RPMI7951 (cell line): ENCODE measurements at places on chromosomes 4 and X.

DNA sequence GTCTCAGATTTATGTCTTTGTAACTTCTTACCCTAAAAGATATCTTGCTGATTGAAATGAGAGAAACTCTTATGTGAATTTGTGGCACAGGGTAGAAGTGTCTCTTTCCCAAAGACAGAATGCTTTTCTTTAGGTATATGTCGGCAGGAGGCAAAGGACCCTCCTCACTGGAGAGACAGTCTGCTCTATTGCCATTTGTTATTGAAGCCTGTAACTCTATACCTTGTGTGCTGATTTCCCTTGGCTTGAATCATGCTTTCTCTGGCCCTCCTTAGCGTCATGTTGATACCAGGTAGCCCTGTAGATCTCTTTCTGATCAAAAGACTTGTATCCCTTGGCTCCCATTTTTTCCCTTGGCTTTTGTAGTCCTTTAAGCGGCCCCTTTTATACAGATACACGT lies 284.3 kb downstream of the CXXC4 start:
- no peak for DNase-seq

- DNase-seq: no peak
These were observed 6.9 kb downstream of the LSM6 start for GRCh38 chr4:146182443-146182842.

GRCh38 chrX:12563121-12563520 lies 228.1 kb upstream of the PRPS2 start:
- peak; percentile 52 for DNase-seq

GRCh38 chr4:25908491-25908901 lies 5.5 kb upstream of the SMIM20 start:
- DNase-seq: peak; percentile 97

DNA sequence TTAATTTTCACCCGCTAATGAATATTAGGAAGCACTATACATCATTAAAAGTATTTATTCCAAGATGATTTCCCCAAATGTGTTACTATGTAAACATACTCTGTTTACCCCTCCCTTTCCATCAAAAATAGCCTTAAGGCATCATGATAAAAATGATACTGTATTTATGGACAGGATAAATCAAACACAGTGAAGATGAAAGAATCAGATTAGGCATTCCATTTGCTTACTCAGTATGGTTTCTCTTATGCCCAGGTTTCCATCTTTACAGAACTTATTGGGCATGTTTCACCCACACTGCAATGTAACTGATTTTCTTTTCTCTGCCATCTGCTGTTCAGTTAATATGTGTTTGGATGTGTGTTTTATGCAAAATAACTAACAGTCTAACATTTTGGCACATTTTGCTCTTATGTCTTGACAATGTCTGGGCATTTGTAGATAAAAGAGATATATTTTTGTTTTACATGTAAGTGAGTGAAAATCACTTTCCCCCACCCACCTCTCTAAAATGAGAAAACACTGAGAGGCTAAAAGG lies 445.2 kb downstream of the RPA4 start:
- DNase-seq: no peak

DNA sequence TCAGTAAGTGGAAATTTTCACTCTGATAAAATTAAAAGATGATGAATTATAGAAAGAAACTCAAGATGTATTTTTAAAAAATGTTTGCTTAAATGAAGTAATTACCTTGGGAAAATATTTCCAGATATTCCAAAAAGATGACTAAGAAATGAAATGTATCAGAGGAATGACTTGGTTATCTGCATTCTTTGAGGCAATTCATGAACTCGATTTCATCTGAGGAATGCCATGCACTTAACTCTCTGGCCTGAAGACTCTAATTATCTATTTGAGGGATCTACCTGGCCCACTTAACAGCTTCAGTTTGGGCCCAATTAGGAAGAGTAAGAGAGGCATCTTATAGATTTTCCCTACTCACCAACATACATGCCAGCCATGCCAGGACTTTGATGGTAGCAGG lies 182.3 kb downstream of the INPP4B start:
- no peak for DNase-seq

- no peak for DNase-seq
These were observed 22.7 kb upstream of the PLA2G12A start for GRCh38 chr4:109752525-109752924.

DNA sequence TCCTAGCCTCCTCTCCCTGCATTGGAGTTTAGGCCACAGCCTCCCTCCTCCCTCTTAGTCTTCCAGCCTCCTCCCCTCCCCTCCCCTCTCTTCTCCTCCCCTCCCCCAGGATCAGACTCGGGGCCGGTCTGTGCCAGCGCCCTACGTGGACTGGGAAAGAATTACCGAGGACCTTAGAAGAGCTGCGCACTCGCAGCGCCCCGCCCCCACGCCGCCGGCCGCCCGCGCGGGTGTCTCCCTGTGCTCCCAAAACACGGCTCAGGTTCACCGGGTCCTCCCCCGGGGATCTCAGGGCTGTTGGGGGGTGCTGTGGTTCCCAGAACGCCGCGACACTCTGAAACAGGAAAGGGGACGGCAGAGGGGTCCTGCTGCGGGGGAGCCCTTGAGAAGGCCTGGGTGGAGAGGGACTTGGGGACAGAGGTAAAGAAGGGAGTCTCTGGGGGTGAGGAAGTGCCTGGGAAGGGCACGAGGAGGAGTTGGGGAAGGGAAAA lies 122.3 kb upstream of the TBL1X start:
- peak; percentile 89 for DNase-seq

DNA sequence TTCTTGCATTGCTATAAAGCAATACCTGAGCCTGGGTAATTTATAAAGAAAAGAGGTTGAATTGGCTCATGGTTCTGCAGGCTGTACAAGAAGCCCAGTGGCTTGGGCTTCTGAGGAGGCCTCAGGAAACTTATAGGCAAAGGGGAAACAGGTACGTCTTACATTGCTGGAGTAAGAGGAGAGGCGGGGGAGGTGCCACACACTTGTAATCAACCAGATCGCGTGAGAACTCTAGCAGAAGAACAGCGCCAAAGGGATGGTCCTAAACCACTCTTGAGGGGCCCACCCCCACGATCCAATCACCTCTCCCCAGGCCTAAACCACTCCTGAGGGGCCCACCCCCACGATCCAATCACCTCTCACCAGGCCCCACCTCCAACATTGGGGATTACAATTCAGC lies 50.6 kb upstream of the SHOX start:
- DNase-seq: no peak

- DNase-seq: no peak
These were observed 251.2 kb downstream of the PAPSS1 start for GRCh38 chr4:107468812-107469211.

DNA sequence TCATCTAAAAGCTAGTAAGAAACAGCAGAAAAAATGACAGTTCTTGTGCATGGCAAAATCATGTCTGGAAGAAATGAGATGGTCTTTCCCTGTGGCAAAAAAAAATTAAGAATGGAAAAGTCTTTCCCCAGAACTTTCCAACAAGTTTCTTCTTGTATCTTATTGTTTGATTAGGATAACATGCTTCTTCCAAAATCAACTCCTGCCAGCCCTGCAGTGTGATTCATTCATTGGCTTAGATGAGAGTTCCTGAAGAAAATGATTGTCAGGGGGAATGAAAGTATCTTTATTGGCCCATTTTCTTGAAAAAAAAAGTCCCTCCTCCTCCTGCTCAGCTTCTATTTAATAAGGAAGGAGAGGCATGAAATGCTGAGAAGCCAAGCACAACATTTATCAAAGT lies 407.7 kb downstream of the ARAP2 start:
- DNase-seq: no peak

- DNase-seq: no peak
These were observed 609.5 kb upstream of the FAM241A start for GRCh38 chr4:111535792-111536191.

DNA sequence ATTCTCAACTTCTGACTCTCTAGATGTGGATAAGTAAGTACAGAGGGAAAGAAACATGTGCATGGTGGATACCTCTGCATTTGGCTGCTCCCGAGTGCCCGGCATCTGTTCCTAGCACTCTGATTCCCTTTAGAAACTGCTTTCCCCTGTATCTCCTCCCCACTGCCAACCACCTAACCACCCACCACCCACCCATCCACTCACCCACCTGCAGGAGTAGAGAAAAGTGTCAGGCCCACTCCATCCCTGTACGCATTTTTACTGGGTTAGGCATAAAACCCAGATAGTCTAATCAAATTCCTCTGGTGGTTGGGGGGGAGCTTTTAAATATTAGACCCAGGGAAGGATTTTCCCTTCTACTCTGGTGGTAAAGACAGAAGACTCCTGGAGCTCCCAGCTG lies 63.0 kb downstream of the TMEM154 start:
- DNase-seq: no peak

DNA sequence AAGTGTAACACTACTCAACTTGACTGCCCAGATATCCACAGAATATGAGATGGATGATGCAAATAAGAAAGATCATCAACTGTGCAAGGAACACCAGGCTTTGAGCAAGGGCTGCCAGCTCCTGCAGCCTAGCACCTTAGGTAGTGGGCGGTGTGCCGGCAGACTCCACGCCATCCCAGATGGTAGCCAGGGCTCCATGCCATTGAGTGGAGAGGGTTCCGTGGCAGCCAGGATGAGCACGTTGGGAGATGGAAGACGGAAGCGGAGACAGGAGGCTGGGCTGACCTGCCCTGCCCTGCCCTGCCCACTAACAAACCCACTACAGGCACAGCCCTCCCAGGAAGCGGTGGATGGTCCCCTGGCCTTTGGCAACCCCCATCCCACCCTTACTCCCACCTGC lies 51.9 kb downstream of the TMPRSS11F start:
- DNase-seq: no peak

DNA sequence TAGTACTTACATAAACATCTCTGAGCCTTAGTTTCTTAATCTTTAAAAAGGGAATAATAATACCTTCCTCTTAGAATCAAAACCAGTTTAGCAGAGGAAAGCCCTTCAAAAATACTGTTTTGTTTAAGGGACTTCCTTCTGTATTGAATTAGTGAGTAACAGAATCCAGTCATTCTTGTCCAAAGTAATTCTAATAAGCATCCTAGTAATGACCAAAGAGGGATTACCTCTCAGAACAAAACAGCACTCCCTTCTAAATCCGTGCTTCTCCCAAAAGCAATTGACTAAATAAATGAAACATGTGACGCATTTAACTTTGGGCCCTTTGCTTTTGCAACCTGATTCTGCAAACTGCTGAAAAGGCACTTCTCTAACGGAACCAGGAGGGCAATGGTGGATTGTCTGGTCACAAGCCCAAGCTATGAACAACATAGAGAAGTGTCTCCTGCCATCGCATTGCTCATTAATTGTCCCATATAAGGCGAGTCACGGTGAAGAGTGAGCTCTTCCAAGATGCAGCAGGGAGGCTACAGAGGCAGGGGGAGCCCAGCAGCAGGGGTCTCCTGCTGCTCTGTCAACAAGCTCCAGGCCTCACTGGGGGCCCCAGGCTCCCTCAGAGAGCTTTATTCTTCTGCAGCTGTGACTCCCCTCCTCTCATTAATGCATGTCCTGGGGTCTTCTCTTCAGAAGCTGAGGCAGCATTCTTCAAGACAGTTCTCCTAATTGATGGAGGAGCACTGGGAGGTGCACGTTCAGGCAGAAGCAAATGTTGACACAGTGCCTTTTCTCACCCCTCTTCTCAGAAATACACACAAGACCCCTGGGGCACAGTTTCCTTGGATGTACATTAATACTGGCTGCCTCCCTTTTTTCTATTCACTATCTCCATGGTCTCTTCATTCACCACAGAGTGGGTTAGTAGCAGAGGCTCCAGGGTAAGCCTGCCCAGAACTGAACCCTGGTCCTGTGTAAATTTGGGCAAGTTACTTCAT lies 419.6 kb upstream of the RASGEF1B start:
- DNase-seq: no peak

- DNase-seq: peak; percentile 45
These were observed 126.8 kb downstream of the KLHL8 start for GRCh38 chr4:87093443-87094123.

DNA sequence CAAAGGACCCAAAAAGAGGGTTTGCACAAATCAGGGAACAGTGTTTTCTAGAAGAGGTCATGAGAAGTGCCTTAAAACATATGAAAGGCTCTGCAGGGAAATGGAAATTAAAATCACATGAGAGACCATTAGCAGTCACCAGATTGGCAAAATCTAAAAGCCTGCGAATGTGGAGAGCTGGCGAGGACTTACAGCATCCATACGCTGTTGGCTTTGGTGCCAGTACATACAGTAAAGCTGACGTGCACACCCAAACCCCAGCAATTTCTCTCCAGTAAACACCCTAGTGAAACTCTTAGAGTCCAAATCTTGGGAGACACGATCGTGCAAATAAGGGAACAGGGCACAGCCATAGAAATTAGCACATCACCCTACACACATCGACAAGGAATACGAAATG lies 25.4 kb upstream of the PPP2R2C start:
- DNase-seq: no peak

DNA sequence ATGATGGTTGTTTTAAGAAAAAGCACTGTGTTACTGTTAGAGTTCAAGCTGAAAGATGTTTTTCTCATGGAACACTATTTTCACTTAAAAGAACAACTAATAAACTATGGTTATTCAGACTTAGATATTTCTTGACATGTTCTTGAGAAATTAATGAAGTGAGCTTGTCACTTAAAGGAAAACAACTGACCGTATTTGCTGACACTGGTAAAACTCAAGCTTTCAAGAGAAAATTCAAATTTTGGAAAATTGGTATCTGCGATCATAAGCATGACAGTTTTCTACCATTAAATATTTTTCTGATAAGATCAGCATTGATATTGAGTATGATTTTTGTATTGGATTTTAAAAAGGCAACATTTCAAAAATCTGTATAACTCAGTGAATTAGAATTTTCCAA lies 549.5 kb upstream of the ACTRT1 start:
- no peak for DNase-seq

DNA sequence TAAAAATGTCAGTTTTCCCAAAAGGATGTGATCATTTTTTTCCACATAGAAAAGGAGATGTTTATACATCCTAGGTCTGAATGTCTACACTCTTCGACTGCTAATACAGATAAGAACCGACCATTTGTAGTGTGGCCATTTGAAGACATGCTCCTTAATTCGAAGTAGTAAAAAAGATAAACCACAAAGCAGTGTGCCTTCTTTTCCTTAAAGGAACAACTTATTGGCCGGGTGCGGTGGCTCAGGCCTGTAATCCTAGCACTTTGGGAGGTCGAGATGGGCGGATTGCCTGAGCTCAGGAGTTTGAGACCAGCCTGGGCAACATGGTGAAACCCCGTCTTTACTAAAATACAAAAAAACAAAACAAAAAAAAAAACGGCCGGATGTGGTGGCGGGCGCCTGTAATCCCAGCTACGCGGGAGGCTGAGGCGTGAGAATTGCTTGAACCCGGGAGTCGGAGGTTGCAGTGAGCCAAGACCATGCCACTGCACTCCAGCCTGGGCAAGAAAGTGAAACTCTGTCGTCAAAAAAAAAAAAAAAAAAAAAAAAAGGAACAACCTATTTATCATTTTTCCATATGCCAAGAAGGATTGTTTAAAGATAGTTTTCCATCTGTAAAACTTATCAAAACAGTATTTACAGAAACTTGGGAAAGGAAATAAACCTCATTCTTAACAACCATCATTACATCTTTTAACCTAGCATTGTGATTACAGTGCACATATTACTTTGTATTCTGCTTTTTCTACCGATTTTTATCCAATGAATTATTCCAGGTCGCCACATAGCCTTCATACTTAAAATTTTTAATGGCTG lies 2.6 kb downstream of the INTS6L start:
- no peak for DNase-seq

- DNase-seq: peak; percentile 1
These were observed 21.1 kb downstream of the NMU start for GRCh38 chr4:55615008-55615407.

- no peak for DNase-seq
These were observed 194.7 kb upstream of the VCX3A start for GRCh38 chrX:6729626-6730025.
